Heart left ventricle (tissue), 16 donors: ENCODE measurements at places on chromosomes 4 and X. TPM values are rescaled to one million over a fixed set of nuclear protein-coding genes. Genes with fewer than 3 reads are reported as not detected.

GRCh38 chr4:6316461-6317003 is 46.9 kb downstream of the WFS1 start:
- H3K27me3 ChIP-seq: no peaks in the 10 kb centered on the region
- H3K4me3 ChIP-seq: no peak overlapping the region
- DNase-seq: no peak
- no peak overlapping the region for H3K27ac ChIP-seq
- no peaks in the 10 kb centered on the region for H3K4me1 ChIP-seq
- H3K36me3 ChIP-seq: no peaks in the 10 kb centered on the region

- no peak for DNase-seq
- peak overlapping the region; percentile 4 for H3K4me3 ChIP-seq
- H3K4me1 ChIP-seq: no peaks in the 10 kb centered on the region
- no peaks in the 10 kb centered on the region for H3K36me3 ChIP-seq
- H3K27ac ChIP-seq: no peak overlapping the region
These were observed 407.4 kb upstream of the AADAT start for GRCh38 chr4:170497112-170497511.

GRCh38 chr4:7017446-7018048 is 25.6 kb upstream of the TADA2B start:
- peaks cover 12% of the 10 kb centered on the region for H3K36me3 ChIP-seq
- H3K27ac ChIP-seq: no peak overlapping the region
- H3K4me3 ChIP-seq: no peak overlapping the region
- no peaks in the 10 kb centered on the region for H3K27me3 ChIP-seq
- DNase-seq: no peak

GRCh38 chrX:150421816-150422215 is 58.7 kb downstream of the MAMLD1 start:
- no peak overlapping the region for H3K4me3 ChIP-seq
- peak; percentile 13 for DNase-seq
- H3K27ac ChIP-seq: no peak overlapping the region
- no peaks in the 10 kb centered on the region for H3K36me3 ChIP-seq

GRCh38 chr4:120867506-120867905 is 55.0 kb downstream of the PRDM5 start:
- no peak for DNase-seq
- H3K27ac ChIP-seq: no peak overlapping the region
- H3K4me3 ChIP-seq: no peak overlapping the region
- no peaks in the 10 kb centered on the region for H3K36me3 ChIP-seq
- no peaks in the 10 kb centered on the region for H3K4me1 ChIP-seq

DNA sequence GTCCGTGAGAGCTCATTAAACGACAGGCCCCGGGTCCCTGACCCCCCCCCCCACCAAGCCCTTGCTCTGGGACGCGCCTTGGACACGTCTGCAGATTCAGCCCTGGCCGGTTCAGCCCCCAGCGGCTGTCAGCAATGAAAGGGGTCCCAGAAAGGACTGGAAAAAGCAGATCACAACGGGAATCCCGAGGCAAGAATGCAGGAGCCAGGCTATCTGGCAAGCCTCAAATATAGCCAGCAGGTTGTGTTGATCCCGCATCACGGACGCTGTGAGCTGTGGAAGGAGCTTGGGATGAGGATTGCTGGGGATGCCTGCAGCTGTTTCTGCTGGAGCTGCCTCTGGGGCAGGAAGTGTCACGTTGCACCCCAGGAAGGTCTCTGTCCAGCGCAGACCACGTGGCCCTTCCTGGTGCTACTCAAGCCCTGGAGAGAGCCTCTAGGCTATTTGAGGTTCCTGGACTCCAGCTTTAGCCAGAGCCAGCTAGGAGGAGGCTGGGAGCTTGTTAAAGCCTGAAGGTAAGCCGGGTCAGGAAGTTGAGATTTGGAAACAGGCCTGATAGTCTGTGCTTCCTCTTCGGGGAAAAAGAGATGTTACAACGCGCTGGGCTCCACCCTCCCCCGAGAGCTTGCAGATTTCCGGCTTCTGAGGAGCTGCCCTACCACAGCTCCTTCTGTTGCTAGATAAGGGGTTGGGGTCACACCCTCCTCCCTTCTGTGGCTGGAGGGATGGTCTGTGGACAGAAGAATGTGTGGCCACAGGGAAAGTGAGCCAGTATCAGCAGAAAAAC is 19.3 kb upstream of the CSF2RA start:
- peaks cover 12% of the 10 kb centered on the region for H3K27me3 ChIP-seq
- no peaks in the 10 kb centered on the region for H3K4me1 ChIP-seq
- peak overlapping the region; percentile 4 for H3K4me3 ChIP-seq
- DNase-seq: peak; percentile 70
- no peaks in the 10 kb centered on the region for H3K36me3 ChIP-seq

DNA sequence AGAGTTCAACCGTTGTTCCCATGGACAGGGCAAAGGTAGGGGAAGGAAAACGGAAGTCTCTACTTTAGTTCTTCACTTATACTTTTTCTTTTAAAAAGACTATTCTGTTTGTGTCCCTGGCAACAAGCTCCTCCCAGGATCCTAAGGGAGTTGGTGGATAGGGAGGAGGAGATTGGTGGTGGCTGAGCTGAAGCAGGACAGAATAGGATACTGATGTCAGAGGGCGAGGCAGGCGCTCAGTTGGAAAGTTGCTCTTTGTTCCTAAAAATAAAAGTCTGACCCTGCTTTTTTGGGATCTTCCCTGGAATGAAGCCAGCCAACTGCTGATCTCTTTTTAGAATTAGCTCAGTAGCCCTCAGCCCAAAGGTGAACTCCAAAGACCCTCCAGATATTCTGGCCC is 104.7 kb downstream of the MGST2 start:
- peaks cover 25% of the 10 kb centered on the region for H3K4me1 ChIP-seq
- no peaks in the 10 kb centered on the region for H3K27me3 ChIP-seq
- H3K27ac ChIP-seq: peak overlapping the region; percentile 82
- H3K36me3 ChIP-seq: no peaks in the 10 kb centered on the region
- no peak for DNase-seq

DNA sequence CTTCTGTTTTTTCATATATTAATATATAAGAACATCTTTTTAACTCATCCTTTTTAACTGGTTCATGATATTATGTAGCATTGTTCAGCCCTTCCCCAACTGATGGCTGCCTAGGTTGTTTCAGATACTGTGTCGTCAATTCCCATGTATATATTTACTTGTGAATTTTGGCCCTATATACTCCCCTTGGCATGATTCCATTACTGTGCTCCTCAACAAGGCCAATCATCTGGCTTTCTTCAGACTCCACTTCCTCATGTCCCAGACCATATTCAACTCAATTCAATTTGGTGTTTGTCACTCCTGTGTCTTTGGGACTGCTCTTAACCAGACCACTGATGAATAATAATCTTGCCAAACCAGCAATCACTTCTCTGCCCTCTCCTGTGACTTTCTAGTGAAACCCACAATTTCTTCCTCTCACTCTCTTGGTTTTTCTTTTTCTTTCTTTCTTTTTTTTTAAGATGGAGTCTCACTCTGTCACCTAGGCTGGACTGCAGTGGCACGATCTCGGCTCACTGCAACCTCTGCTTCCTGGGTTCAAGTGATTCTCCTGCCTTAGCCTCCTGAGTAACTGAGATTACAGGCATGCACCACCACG is 2.7 kb upstream of the WDR45 start:
- no peaks in the 10 kb centered on the region for H3K27me3 ChIP-seq
- H3K27ac ChIP-seq: no peak overlapping the region
- no peak for DNase-seq
- no peak overlapping the region for H3K4me3 ChIP-seq
- peaks cover 5% of the 10 kb centered on the region for H3K4me1 ChIP-seq

DNA sequence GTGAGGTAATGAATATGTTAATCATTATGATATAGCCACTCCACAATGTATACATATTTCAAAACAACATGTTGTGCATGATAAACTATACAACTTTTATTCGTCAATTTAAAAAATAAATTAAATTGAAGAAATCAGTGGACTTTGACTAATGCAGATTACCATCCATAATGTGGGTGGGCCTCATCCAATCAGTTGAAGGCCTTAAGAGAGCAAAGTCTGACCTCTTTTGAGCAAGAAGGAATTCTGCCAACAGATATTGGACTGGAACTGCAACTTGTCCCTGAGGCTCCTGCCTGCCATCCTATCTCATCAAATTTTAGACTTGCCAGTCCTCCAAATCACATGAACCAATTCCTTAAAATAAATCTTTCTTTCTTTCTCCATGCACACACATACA is 57.4 kb upstream of the SLC16A2 start:
- no peaks in the 10 kb centered on the region for H3K36me3 ChIP-seq
- H3K27ac ChIP-seq: no peak overlapping the region
- H3K4me3 ChIP-seq: no peak overlapping the region
- no peak for DNase-seq

DNA sequence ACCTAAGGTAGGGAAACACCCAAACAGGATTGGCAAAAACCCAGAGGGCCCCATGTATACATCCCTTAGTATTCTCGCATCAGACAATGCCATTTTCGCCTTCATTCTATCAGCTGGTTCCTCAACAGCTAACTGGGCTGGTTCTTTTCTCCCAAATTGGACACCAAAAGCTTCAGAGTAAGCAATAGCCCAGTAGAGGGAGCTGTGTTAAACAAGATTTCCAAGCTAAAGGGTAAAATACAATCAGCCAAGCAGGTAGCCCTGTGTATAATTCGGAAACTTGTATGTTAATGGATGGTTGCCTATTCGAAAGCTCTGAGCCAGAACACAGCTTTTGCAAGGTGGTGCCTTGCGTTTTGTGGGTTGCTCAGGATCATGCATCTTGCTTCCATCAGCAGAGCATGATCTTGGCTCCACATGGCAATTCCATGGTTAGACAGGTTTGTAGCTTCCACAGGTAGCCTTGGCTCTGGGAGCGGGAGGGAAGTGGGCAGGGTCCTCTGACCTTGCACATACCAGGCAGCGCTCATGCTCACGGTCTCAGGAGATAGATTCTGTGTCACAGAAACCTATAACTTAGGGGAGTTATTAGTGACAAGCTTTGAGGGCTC is 115.2 kb upstream of the LNX1 start:
- DNase-seq: no peak
- no peak overlapping the region for H3K27ac ChIP-seq
- no peak overlapping the region for H3K4me3 ChIP-seq
- H3K36me3 ChIP-seq: no peaks in the 10 kb centered on the region

DNA sequence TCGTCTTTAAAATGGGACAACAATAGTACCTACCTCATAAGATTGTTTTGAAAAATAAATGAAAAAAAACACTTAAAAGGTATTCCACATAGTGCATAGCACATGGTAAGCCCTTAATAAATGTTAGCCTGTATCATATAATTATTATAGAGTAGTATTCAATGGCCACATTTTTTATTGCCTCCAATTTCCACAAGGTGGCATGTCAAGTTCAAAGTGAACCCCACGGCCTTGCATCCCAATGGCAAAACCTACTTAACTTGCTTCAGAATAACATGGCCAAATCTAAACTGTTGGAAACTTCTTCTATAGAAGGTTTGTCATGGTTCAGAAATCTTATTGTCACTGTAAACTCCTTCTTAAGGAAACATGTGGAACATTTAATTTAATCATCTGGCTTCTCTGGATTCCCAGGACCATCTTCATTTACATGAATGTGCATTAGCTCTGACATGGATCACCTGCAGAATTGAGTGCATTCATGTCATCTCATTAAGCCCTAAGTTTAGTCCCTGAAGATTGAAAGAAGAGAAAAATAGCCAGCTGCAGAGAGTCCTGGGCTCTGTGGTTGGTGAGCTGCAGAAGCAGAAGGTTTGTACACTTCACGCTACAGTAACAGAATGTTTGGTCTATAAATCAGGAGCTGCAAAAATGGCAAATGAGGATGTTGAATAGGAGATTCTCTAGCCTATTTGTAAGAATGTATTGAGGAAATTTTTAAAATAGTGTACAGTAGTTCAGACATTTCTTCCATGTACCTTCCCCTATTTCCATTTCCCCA is 61.0 kb downstream of the ANXA3 start:
- no peak overlapping the region for H3K27ac ChIP-seq
- H3K4me3 ChIP-seq: no peak overlapping the region
- peaks cover 5% of the 10 kb centered on the region for H3K4me1 ChIP-seq
- peak; percentile 41 for DNase-seq
- H3K27me3 ChIP-seq: no peaks in the 10 kb centered on the region

DNA sequence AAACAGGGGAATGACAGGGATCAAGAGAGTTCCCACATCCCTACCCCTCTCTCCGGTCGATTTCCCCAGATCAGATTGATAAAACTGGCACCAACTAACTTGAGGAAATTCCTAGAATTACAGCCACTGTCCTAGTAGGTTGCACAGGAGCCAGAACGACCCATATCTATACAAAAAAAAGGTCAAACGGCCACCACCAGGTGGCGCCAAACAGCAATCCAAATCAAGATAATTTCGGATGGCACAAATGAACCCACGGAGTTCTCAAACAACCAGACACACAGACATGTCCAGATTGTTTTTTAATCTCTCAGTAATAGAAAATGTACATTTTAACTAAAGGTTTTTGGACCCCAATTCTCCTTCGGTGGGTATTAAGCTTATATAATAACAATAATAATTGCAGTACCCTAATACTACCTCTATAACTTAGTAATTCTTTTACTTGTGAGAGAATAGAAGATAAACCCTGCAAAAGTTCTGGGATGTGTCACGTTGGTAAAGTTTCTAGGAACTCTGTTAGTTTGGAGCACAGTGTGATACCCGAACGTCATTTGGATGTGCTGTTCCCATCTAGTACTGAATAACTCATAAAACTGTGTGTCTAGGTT is 212.6 kb downstream of the SPOCK3 start:
- no peak overlapping the region for H3K4me3 ChIP-seq
- no peaks in the 10 kb centered on the region for H3K36me3 ChIP-seq
- no peaks in the 10 kb centered on the region for H3K27me3 ChIP-seq
- H3K4me1 ChIP-seq: no peaks in the 10 kb centered on the region
- no peak overlapping the region for H3K27ac ChIP-seq

DNA sequence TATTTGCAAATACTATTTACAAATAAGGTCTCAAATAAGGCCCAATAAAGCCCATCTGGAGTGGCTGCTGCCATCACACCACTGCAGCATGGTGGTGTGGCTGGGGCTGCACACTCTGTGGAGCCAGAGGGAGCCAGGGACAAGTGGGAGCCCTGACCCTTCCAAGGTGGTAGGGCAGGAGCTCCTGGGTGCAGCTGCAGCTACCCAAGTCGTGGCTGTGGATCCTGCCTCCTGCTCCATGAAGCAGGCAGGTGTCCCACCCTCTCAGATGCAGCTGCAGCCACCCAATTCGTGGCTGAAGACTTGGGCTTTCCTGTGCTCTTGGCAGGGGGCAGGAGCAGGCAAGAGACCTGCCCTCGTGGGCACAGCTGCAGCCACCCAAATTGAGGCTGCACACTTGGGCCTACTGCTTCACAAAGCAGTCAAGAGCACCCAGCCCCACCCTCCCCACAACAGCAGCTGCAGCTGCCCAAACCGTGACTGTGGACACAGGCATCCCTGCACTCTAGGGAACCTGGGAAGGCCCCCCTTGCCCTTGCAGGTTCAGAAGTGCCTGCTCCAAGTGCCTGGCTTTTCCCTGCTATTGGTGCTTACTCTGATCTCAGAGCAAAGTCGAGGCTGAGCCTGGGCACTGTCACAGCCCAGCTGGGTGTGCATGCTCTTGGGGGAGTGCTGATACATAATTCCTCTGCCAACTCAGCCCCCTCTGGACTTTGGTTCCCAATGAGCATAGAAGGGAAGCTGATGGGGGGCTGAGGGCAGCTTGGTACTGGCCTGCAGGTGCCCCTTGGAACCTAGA is 614.8 kb downstream of the PCDH18 start:
- H3K4me3 ChIP-seq: no peak overlapping the region
- no peaks in the 10 kb centered on the region for H3K4me1 ChIP-seq
- H3K27ac ChIP-seq: no peak overlapping the region
- H3K27me3 ChIP-seq: no peaks in the 10 kb centered on the region

The P2RY10 gene
- total RNA-seq: not detected

The TREX2 gene
- total RNA-seq: not detected

The ENPP6 gene
- total RNA-seq: 0.05 TPM

The MAGEA11 gene
- not detected for total RNA-seq

The BGN gene
- 55.7 TPM for total RNA-seq

The SPANXA1 gene
- total RNA-seq: not detected
